Activated T-helper 2 cell treated with anti-CD3 and anti-CD28 coated beads, Interferon-gamma antibody, Interleukin-2, Interleukin-4, amounts not matched to agents 10 μg/mL and 5 μg/mL and 100 μg/mL, durations not matched to agents 14 hours and 24 hours and 36 hours (primary cell): ENCODE measurements at places on chromosomes 6 and 20.
A peak's percentile ranks its signal among the peaks of the same experiment; 100 is the strongest.

DNA sequence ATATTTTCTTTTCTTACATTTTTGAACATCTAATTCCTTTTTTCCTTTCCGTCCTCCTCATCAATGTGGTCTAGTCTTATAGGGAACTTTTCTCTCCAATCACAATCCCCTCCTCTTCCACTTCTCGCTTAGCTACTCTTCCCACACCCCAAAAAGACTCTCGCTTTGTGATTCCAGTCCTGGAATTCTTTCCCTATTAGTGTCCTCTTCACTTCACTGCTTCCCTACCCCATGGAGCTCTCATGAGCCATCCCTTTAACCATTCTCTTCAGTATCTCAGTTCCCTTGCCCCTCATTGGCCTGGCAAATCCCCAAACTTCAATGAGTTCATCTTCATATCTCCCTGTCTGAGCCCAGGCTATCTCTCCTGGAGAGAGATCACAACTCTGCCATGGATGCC lies 55.3 kb upstream of the CEP85L start:
- no peak for DNase-seq

- DNase-seq = no peak
These were observed 149.4 kb downstream of the DHX35 start for GRCh38 chr20:39111359-39112177.

DNA sequence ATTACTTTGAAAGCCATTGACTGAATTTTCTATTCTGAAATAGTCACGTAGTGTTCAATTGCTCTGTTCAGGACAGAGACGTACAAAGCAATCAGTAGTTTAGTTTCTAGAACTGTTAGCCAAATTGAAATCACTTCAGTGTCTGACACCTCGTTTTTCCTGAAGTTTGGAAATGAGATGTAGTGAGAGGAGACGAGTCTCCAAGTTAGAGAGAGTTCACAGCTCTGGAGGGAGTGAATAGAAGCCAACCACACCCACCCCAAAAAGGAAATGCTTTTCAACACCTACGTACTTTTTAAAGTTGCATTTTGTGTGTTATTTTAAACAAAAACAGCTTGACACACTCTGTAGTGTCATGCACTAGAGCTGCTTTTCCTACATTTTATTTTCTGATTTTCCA lies 296.0 kb downstream of the ADGRG6 start:
- DNase-seq = no peak

DNA sequence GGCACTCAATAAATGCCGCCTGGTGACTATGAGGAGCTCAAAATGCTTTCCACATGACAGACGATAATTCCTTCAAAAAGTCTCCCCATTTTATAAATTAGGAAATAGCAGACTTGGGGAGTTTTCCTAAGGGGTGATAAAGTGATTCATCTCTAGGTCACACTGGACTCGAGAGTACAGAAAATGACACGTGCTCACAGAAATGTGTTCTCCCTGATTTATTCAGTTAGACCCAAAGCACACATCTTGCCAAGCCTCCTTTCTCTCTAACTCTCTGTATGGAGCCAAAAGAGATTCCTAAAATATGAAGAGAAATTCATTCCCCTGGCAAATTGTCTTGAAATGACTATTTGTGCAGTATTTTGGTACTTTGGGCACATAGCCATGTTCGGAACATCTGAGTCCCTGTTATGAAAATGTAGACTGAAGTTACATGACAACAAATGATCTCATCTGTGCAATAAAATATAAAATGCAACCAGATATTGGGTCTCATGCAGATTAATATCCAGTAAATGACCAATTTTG lies 381.1 kb downstream of the TFAP2B start:
- no peak for DNase-seq

GRCh38 chr20:63071541-63072181 lies 64.9 kb upstream of the BHLHE23 start:
- DNase-seq = no peak

- DNase-seq = no peak
These were observed 93.4 kb downstream of the ANKS1A start for GRCh38 chr6:34982424-34982852.

GRCh38 chr6:29171736-29172135 lies 1.0 kb downstream of the OR2J2 start:
- no peak for DNase-seq

DNA sequence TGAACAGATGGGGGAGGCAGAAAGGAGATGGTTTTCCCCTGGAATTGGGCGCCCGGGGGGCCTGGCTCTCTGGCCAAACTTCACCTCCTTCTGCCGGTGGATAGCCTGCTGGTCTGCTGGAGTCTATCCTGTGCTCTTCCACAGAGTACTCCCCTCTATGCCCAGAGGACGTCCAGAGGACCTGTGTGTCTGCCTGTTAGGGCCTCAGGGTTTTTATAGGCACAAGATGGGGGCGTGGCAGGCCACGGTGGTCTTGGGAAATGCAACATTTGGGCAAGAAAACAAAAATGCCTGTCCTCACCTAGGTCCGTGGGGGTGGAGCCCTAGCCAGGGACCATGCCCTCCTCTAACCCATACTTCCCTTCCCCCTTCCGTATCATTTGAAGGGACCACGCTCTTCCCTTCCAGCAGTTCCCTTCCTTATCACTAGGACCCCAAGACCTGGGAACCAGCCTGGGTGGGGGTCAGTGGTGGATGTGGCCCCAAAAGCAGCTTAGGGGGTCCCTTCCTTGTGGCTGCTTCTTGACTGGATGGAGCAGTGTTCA lies 53.6 kb upstream of the ZNF337 start:
- DNase-seq = no peak

DNA sequence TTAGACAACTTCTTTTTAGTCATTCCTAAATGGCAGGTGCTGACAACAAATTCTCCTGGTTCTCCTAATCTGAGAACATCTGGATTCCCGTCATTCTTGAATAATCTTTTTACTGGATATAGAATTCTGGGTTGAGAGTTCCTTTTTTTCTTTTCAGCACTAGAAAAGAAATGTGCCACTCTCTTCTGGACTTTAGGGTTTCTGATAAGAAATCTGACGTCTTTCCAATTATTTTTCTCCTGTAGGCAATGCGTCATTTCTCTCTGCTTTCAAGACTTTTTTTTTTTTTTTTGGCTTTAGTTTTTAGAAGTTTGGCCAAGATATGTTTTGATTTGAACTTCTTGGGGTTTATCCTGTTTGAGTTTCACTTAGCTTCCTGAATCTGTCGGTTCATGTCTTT lies 66.1 kb upstream of the RNF24 start:
- no peak for DNase-seq

DNA sequence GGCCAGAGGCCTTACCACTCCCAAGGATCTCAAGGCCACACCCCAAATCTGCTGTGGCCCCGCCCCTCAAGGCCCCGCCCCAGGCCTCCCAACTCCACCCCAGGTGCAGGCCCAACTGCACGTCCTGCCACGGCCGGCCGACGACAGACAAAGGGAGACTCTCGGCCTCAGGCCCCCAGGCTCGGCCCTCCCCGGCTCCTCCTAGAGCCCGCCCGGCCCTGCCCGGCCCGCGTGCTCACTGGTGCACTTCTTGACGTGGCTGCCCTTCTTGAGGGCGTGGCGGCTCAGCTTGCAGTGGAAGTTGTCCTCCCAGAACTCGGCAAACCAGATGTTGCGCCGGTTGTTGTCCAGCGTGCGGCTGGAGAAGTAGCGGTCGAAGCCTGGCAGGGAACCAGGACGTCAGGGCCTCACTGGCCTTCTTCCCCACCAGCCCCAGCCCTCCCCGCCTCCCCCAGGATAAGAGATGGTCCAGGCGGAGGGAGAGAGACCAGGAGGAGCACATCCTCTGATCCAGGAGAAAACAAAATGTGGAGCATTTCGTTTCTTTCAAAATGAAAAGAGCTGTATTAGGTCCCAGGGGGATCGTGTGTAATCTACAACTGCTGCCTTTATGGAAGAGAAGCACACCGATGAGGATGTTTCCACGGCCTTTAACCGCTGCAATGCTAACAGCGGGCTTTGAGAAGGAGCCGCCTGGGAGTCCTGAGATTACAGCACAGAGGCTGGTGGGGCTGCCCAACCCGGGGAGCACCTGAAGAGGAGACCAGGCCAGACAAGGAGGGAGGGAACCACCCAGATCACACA lies 89.4 kb downstream of the GRM4 start:
- no peak for DNase-seq

- DNase-seq = no peak
These were observed 53.8 kb downstream of the DCBLD1 start for GRCh38 chr6:117536317-117536716.

GRCh38 chr6:37566111-37566949 lies 66.6 kb upstream of the CCDC167 start:
- peak; percentile 58 for DNase-seq

GRCh38 chr20:45945678-45946148 lies 11.2 kb downstream of the PCIF1 start:
- no peak for DNase-seq

DNA sequence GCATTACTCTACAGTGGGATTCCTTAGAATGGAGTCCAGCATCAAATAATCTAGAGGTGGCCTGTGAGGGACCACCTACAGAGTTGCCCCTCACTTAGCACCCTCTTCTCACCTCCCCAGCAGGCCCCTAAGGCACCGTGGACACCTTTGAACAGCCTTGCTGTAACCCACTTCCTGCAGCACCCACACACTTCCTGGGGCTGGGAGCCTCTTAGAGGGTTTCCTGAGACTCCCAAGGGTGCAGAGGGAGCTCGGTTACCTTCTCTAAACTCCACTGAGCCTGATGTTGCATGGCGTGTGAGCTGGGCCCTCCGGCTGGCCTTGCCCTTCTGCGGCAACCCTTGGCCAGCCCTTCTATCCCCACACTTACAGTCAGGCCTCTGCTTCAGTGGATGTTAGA lies 7.3 kb upstream of the SIRPG start:
- DNase-seq = peak; percentile 46

DNA sequence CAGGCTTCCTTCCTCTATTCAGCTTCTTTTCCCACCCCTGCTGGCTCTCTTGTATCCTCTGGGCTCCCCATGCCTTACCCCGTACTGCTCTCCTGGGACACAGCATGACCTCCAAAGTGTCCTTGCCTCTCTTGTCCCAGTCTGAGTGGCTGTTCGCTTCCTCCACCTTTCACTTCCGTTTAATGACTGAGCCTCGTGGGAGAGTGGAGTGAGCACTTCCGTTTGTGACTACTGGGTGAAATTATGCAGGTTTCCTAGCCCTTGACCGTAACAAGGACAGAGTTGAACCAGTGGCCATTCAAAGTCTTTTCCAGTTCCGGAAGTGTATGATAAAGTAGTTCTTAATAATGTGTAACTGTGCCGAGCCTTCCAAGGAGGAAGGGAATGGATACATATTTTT lies 109.2 kb downstream of the ARID1B start:
- no peak for DNase-seq
